ENCODE measurements at places on chromosomes 7 and 10.

DNA sequence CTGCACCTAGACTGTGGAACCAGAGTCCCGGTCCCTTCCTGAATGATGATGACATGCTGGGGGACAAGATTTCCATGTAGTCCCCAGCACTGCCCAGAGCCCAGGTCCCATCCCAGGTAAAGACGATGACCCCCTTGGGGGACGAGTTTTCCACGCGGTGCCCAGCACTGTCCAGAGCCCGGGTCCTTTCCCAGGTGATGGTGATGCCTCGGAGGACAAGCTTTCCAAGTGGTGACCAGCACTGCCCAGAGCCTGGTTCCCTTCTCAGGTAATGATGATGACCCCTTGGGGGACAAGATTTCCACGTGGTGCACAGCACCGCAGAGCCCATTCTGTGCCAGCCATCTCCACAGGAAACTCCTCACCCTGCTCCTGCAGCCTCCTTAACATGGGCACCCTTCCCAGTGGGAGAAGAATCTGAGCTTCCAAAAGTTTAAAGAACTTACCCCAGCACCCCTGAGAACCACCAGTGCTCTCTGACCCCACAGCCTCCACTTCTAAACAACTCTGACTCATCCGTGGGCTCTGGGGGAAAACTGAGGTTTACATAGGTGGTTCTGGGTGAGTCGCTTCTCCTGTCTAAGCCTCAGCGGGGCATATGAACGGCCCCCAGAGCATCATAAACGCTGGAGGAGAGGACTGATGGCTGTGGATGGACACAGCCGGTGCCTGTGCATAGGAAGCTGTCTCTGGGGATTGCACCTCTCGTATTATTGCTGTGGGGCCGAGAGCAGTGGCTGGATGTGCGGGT is 233.2 kb downstream of the TCERG1L start:
- DNase-seq = no peak

GRCh38 chr7:42247301-42247700 is 10.3 kb upstream of the GLI3 start:
- no peak for DNase-seq

GRCh38 chr10:18157881-18158280 is 17.7 kb downstream of the CACNB2 start:
- no peak for DNase-seq

DNA sequence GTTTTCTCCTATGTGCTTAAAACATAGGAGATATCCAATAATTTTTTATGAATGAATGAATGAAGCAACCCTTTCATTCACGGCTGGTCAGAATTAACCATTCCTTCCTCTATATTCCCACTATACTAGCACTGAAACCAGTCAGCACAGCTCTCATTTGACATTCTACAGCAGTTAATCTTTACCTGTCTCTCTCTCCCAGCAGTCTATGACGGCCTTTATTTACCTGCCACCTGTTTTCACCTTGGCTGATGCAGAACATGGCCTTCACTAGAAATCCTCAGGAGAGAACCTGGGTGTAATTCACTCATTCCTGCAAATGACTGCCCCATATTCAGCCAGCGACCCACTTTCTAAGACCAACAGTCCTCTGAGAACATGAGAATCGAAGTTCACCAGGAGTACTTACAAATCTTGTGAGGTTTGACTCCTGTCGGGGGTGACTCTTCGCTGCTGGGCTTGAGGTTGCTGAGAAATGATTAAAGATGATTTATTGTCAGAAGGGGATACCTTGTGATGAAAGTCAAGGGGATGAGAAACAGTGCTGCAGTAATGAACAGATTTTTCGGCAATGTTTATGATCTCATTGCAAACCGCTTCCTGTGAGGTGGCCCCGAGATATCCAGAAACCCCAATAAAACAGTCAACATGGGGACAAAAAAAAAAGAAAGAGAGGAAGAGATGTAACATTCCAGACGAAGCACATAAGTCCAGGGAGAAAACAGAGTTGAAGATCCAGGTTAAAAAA is 30.9 kb upstream of the PDLIM1 start:
- no peak for DNase-seq

DNA sequence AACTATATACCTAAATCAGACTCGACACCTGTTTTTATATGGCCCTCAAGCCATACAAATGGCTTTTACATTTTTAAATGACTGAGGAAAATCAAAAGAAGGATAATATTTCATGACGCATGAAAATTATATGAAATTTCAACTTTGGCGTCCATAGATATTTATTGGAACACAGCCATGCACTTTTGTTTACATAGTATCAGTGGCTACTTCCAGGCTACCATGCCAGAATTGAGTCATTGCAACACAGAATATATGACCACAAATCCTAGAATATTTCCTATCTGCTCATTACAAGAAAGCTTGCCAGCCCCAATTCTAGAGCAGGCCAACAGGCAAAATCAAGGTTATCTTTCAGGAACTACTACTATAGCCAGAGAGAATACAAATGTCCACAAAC is 29.3 kb downstream of the AFAP1L2 start:
- DNase-seq = no peak

GRCh38 chr10:17113346-17113745 is 16.3 kb downstream of the CUBN start:
- no peak for DNase-seq

DNA sequence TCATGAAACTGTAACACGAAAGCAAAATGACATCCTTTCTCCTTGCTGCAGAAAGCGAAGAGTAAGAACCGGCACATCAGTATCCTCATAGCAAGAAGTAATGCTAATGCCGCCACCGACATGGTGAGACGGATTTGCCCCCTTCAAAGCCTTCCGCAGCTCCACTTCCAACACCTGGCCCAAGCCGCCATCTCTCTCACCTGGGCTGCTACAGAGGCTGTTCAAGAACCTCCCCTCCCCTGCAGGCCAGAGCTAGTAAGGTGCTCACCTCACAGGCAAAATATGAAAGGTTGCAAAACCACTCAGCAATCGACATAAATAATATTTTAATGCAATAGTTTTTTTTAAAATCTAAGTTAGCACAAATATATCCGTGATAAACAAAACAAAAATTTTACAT is 123.9 kb upstream of the FRMD4A start:
- DNase-seq = no peak

GRCh38 chr7:13024121-13024674 is 336.8 kb downstream of the ARL4A start:
- DNase-seq = no peak

- no peak for DNase-seq
Observed at GRCh38 chr7:77253151-77253550, 53.5 kb upstream of the FGL2 start.

DNA sequence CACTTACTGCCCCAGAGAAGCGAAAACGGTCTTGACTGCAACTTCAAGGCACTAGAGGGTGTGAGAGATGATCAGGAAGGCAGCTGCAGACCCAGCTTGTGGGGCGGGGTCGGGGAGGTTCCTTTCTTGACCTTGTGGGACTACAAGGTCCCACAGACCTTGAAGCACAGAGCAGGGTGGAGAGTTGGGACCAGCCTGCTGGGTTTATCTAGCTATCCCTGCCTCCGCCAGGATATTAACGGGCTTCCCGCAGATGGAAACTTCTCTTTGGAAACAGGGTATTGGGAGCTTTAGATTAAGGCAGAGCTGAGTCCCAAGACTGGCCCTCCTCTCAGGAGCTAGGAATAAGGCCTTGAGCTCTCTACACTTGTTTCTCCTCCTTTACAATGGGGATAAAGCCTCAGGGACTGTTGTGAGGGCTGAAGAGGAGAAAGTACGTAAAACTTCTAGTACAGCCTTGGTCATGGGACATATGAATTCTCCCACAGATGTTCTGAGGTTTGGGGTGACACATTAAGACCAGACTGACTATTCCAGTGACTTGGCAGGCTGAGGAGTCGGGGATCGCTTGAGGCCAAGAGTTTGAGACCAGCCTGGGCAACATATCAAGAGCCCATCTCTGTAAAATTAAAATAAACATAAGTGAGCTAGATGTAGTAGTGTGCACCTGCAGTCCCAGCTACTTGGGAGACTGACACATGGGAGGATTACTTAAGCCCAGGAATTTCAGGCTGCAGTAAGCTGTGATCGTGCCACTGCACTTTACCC is 153.2 kb downstream of the CDH23 start:
- no peak for DNase-seq

DNA sequence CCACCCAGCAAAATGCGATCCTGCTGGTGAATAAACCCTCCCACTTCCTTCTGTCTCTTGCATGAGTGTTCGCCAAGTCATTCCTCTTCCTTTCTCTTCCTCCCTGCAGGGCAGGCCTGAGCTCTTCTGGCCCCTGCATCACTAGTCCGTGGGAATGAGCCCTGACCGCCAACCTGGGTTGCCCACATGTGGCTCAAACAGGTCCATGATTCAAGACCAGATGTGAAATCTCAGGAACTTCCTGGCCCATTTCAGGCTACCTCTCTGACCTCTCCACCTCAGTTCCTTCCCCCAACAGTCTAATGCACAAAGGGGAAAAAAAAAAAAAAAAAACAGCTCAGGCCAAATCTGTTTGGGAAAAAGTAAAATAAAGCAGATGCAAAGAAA is 5.4 kb upstream of the YWHAG start:
- no peak for DNase-seq

- no peak for DNase-seq
Observed at GRCh38 chr7:105444342-105444987, 55.7 kb upstream of the SRPK2 start.

GRCh38 chr10:129421399-129422010 is 45.5 kb upstream of the MGMT start:
- no peak for DNase-seq

GRCh38 chr7:39686261-39686924 is 63.0 kb downstream of the RALA start:
- DNase-seq = no peak

DNA sequence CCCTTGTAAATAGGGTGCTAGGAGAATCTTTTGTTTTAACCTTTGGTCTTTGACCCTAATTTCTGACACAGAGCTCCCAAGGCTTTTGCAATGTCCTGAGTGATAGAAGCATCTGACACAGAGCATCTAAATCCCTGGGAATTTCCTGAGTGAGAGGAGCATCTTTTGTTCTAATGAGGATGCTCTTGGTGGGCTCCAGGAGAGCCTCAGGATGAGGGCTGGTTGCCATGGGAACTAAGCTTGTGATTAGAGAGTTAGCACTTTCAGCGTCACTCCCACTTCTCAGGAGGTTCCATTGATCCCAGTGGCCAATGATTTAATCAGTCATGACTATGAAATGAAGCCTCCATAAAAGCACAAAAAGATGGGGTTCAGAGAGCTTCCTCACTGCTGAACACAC is 264.8 kb downstream of the KIF20B start:
- no peak for DNase-seq

DNA sequence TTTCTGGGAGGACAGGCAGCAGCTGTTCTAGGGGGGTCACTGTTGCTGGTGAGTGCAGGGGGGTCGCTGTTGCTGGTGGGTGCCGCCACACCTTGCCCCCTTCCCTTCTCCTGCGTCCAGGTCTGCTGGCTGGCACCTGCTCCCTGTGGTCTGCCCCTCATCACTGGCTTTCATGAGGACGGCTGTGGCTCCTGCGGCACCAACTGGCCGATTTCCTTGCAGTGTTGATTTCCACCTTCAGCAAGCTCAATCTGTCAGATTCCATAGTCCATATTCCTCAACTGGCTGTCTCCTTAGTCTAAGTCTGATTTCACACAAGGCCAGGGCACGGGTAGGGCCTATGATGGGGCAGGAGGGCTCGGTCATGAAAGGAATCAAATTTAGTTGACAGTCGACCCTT is 23.4 kb upstream of the GRB10 start:
- DNase-seq = no peak

DNA sequence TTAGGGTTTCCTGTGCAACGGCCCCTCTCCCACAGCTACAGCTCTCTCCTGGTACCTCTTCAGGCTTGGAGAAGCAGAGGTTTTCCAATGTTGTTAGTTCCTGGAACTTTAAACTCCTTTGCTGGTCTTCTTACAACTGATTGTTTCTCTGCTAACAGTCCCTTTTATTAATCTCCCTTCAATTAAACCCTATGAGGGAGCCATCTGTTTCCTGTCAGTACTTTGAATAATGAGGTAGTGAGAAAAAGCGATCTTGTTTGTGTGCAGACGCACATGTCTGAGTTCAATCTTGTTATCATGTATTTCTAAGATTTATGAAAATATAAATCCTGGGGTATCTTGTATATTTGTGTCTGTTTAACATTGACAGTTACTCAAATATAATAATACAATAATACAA is 102.4 kb downstream of the MDFIC start:
- DNase-seq = no peak

DNA sequence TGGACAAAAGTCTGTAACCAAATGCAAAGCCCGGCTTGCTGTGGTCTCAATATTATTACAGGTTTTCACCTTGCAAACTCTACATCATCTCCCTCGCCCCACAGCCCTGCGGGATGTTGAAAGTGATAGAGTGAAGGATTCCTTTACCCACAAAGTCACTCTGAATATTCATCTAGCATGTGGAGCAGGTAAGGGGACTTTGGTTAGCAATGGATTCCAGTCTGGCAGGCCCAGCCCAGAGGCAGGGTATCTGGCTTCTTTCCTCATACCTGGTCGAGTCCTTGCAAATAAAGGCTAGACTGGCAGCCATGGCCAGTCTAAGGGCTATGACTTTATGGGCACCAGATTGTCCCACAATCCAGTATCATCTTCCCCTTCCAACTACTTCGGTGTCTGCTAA is 3.2 kb downstream of the TAS2R40 start:
- no peak for DNase-seq

DNA sequence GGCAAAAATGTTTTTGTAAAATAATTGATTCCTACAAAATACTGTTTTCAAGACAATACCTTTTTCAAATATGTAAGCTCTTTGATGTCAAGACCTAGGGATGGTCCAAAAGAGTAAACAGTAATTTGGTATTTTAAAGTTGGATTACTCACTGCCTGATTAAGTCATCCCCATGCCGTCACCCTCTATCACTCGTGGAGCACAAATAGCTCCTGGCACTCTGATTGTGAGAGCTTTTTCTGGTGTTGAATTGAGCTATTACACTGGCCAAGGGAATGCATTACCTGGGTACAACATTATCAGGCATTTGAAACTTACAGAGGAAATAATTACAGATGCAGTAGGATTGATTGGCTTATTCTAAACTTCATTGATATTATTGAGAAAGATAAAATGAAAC is 231.9 kb upstream of the GRM3 start:
- no peak for DNase-seq

- no peak for DNase-seq
Observed at GRCh38 chr10:114520453-114520852, 116.2 kb upstream of the AFAP1L2 start.

GRCh38 chr10:73506491-73506890 is 10.7 kb upstream of the PPP3CB start:
- DNase-seq = no peak

DNA sequence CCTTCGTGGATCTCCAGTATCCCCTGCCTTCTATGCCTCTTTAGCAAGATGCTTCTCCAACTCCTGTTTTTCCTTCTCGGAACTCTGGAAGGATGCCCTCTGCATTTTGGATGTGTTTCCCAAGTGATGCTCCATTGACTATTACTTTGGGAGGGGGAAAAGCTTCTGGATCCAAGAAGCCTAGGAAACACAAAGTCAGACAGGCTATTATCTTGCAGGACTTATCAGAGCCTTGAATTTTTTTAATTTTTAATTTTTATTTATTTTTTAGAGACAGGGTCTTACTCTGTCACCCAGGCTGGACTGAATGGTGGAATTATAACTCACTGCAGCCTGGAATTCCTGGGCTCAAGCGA is 21.1 kb downstream of the TMEM270 start:
- no peak for DNase-seq

- no peak for DNase-seq
Observed at GRCh38 chr10:129740532-129741279, 223.4 kb downstream of the EBF3 start.
